Activated CD8-positive, alpha-beta memory T cell treated with anti-CD3 and anti-CD28 coated beads for 24 hours (primary cell): ENCODE measurements at places on chromosomes 12 and 14.

GRCh38 chr12:107200394-107200793 is 107.0 kb upstream of the CRY1 start:
- DNase-seq: no peak

DNA sequence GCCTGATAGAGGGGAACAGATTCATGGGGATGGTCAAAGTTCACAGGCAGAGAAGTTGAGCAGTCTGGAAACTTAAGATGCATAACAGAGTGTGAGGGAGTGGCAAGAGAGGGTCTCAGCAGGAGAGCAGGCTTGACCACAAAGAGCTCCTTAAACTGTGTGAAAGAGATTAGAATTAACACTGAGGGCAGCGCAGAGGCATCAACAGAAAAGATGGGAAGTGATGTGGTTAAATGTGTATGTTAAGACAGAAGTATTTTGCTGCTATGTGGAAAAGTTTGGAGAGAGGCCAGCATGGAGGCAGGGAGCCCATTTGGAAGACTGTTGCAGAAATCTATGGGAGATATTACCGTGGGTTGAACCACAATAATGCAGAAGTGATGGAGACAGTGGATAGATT is 122.7 kb upstream of the LMNTD1 start:
- DNase-seq: no peak

DNA sequence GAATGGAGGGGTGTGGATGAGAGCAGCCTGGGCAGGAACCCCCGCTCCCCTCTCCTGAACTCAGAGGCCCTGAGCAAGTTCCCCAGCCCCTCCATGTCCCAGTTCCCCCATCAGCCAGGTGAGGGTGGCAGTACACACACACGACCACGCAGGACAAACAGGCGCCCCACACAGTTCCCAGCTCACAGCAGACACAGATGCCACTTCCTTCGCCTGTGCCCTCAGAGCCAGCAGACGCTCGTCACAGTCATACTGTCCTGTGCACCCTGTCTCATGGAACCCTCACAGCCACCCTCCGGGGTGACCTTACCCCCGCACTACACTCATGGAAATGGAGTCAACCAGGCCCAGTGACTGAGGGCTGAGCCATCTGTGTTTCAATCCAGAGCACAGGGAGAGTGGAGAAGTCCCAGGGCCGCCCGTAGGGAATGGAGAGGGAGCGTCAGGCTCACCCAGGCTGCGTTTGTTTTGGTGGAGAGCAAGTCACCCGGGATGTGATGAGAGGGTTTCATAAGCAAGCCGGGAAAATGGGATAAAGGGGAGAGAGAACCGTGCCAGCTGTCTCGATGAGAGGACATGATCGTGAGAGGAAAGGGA is 47.5 kb upstream of the DYNC1H1 start:
- DNase-seq: no peak

- DNase-seq: peak; percentile 90
These were observed 2.5 kb downstream of the PTPN6 start for GRCh38 chr12:6953442-6954315.

DNA sequence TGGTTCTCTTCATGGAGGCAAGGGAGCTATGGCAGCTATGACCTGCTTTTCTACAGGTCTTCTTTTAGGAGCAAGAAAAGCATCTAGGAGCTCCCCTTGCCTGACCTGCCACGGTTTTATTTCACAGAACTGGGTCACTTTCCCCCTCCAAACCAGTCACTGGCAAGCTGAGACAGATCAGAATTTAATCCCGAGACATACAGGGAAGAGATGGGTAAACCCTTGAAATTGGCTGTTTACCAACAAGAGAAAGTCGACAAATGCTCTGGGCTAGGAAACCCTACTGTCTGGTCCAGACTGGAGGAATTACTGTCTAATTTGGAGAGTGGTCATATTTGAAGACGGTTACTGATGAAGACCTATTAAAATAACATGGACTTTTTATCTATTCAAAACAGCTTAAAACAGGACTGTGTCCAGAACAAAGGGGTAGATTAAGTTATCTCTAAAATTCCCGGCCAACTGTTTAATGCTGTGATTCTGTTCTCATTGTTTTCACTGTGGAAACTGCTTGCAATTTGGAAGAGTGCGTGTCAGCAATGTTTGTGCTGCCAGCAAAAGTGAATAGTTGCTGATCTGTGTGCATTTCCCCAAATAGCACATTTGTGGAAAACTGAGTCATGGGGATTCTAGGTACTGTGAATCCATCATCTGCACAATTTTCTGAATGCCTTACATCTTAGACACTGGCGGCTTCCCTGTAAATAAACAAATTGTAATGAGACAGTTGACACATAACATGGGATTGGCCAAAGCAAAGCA is 73.4 kb upstream of the EEA1 start:
- DNase-seq: no peak

- no peak for DNase-seq
These were observed 110.9 kb downstream of the PPP2R5E start for GRCh38 chr14:63432228-63432627.

DNA sequence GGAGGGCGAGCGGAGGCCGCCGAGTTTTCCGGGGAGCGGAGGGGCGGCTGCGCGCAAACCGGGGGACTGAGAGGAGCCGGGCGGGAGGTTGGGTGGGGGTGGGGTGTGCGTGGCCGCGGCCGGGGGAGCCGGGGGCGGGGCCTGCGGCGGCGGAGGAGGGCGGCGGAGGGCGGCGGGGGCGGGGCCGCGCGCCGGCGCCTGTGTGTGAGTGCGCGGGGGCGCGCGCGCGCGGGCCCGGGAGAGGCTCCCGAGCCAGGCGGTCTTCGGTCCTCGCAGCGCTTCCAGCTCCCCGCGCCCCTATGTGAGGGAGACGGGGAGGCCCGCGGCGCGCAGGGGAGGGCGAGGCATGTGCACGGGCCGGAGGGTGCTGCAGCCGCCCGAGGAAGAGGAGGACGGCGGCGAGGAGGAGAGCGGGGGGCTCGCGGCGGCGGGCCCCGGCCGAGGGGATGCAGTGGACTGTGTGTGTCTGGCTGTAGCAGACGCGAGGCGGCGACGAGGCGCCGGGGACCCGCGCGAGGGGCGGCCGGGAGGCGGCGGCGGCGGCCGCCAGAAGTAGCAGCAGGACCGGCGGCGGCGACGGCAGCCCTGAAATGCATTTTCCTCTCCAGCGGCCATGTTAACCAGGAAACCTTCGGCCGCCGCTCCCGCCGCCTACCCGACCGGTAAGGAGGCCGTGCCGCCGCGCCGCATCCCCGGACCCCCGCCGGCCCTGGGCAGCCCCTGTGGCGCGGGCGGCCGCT is at the start of gene DYRK2:
TSS of gene DYRK2 (plus strand) at position 225 of the 740 bp plus-strand sequence. CDS start at position 614, 389 bp downstream.
- peak; percentile 88 for DNase-seq
